GM20000 (cell line): ENCODE measurements at places on chromosomes 2 and 18.

DNA sequence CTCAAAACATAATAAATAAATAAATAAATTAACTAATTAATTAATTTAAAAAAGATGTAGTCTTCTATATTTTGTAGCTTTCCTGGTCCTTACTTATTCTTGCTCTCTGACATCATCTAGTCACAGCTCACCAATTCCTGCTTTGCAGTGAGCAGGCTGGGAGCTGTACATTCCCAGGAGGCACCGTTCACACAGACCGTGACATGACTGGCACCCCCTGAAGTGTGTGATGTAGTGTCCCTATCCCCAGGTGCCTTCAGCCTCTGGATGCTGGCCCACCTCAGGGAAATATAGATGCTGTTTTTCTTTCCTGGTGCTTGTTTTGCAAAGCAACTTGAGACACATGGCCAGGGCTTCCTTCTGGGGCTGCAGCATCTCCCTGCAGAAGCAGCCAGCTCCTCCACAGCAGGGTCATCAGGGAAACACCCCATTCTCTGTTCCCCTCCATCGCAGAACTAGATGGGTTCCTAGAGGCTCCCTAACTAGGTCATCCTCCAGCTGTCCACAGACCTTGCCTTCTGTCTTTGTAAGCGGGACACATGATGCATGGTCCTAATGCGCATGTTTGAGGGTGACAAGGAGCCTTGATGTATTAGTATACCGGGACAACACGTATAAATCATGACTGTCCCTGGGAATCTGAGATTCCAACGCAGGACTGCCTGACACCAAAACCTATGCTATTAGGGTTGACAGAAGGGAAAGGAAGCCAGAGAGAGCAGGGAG is 76.4 kb downstream of the RHOB start:
- no peak for DNase-seq

DNA sequence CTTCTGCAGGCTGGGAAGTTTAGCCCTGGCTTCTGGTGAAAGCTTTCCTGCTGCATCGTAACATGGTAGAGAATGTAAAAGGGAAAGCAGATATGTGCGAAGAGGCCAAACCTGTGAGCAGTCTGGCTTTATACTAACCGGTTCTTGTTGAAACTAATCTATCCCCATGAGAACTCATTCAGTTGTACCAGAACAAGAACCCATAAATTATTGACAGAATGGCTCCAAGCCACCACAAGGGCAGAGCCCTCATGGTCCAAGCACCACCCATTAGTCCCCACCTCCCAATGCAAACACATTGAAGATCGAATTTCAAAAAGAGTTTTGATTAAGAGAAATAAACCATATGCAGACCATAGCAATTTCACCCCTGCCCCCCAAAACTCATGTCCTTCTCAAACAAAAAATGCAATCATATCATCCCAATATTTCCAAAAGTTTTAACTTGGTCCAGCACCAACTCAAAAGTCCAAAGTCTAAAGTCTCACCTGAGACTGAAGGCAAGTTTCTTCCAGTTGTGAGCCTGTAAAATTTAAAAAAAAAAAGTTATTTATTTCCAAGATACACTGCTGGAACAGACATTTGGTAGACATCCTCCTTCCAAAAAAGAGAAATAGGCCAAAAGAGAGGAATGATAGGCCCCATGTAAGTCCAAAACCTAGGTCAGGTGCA is 318.9 kb downstream of the CNTNAP5 start:
- DNase-seq = no peak

DNA sequence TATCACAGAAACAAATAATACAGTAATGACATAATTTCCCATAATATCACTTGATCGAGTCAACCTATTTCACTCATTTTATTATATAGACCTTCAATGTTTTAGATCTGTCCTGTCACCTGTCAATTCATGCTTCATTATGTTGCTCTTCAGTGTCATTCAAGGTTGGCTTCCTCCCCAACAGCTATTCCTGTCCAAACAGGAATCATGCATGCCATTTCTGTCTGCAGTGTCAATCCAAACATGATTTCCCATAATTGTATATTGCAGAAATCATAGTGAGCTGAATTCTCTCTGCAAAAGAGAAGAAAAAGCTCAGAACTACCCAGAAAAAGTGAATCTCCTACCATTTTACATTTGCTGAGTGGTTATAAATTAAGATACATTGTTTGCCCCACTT is 628.6 kb downstream of the NR4A2 start:
- no peak for DNase-seq

- DNase-seq = no peak
Observed at GRCh38 chr2:161118722-161119121, 41.5 kb upstream of the TANK start.

DNA sequence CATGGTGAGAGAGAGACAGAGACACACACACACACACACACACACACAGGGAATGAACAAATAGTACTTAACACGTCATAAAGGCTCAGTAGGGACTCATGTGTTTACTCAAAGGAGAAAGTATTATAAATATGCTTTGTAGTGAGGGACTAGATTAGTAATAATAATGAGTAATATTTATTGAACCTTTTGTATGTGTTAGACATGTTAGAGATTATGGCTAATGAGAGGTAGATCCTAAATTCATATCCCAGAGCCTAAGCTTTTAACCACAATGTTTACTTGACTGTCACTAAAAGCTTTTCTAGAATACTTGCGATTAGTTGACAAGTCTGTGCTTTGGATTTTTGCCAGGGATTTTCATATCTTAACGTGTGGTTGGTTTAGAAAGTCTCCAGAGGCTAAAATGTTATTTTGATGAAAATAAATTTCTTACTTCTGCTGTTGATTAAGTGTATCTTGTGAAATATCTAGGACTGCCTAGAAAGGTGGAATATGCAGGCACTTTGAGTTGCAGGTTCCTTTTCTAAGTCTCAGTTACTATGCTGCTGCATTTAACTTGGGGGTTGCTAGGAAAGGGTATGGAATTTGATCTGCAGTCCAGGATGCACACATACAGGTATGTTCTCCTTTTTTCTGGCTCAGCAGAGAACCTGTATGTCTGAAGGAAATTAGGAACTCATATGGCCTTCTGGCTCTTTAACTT is 64.5 kb downstream of the UBR3 start:
- no peak for DNase-seq

- DNase-seq = no peak
Observed at GRCh38 chr2:219281588-219281987, 2.4 kb downstream of the DNAJB2 start.

- DNase-seq = no peak
Observed at GRCh38 chr2:96520697-96521096, 15.5 kb upstream of the NEURL3 start.

DNA sequence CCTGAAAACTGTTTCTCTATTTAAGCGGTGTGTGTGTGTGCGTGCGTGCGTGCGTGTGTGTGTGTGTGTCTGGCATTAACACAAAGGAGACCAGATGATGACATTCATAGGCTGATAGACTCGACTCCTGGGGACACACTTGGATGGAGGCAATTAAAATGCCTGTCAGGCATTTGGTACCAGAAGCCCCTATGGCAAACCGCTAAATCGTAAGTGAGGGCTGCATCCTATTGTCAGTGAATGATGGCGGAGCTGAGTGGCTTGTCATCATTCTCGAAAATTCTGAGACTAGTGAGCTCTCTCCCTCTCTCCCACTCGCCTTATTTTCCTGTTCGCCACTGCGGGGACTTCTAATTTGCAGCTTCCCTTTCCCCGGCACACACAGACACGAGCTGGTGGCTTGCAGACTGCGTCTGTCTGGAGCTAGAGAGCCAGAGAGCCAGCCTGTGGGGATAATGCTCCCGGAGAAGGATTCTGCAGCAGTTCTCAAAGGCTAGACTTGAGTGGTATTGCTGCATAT is 155.4 kb downstream of the MAP2 start:
- DNase-seq = no peak

GRCh38 chr2:173762221-173762620 is 203.0 kb downstream of the SP3 start:
- no peak for DNase-seq

DNA sequence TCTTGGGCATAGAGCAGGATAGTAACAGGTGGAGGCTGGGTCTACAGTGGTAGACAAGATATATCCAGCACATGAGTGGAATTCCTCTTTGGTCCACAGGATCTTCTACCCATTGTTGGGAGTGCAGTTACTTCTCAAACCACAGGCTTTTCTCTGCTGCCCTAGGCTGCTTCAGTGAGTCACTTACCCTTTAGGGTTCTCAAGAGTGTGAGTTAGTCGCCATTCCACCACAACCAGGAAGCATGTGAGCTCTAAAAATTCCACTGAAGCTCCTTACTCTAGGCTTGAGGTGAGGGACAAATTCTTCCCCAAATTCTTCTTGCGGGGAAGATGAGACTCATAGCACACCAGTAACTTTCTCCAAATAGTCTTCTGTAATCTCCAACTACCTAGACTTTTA is 189.4 kb downstream of the PLCL1 start:
- DNase-seq = no peak

- peak; percentile 76 for DNase-seq
Observed at GRCh38 chr2:206442833-206443734, at the start of gene ADAM23. Gene ADAM23, plus strand, starts transcription at chr2:206443532. Its CDS starts 335 bp downstream, at chr2:206443867.

DNA sequence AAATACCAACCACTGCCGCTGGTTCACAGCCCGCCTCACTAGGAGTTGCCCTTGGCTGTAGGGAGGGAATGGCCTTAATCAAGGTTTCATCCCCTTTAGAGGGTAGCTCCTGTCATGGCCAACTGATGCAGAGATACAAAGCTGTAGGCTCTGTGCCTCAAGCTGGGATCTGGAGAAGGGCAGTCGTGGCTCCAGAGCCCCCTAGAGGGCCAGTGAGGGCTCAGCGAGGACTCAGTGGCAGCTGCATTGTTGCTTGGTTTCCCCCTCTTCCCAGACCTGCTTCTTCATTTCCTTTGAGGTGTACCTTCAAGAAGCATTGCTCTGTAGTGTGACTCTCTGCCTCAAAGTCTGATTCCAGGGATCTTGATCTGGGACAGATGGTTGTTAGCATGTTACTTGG is 302.1 kb downstream of the LPIN1 start:
- DNase-seq = peak; percentile 30

GRCh38 chr2:117936871-117937428 is 76.9 kb downstream of the CCDC93 start:
- no peak for DNase-seq

DNA sequence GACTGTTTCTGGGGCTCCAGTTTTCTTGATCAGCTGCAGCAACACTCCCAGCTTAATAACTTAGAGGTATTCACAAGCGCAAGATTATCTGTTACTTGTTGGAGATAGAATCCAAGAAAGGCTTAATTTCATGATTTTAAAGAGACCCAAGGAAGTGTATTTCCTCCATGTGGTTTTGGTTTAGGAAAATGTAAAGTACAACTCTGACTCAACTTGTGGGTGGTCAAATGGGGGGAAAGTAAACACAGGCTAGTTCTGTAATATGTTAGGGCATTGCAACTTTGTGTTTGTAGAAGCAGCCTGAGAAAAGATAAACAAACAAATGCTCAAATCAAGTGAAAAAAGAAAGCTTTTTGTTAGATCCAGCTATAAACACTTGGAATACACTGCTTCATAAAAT is 90.1 kb upstream of the COL3A1 start:
- DNase-seq = no peak

- DNase-seq = no peak
Observed at GRCh38 chr2:133266926-133267590, 301.2 kb downstream of the NCKAP5 start.

DNA sequence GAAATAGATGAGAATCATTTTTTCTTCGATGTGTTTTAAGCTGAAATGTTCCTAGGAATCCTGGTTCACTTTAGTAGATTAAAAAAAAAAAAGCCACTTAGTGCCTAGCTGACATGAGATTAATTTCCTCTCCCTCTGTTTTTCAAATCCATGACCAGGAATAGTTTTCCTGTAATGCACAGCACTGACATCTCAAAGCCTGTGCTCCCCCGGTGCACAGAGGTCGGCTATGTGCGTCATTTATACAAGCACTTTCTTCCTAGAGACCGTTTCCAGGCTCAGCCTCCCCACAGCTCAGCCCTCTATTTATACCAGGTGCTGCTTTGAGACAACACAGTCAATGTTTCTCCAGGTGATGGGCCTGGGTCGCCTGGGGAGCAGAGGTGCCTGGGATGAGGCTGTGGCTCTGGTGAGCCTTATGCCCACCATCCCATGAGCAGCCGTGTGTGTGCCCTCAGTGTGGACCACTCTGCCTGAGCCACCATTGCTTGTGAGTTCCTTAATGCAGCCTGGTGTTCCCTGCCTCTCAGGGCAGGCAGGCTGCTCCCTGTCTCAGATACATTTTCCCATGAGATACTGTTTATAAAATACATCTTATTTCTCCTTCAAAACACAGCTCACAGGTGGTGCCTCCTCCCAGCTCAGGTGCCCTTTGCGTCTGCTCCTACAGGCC is 515.7 kb upstream of the HS6ST1 start:
- DNase-seq = no peak

- no peak for DNase-seq
Observed at GRCh38 chr2:101718479-101718878, 21.0 kb downstream of the MAP4K4 start.

DNA sequence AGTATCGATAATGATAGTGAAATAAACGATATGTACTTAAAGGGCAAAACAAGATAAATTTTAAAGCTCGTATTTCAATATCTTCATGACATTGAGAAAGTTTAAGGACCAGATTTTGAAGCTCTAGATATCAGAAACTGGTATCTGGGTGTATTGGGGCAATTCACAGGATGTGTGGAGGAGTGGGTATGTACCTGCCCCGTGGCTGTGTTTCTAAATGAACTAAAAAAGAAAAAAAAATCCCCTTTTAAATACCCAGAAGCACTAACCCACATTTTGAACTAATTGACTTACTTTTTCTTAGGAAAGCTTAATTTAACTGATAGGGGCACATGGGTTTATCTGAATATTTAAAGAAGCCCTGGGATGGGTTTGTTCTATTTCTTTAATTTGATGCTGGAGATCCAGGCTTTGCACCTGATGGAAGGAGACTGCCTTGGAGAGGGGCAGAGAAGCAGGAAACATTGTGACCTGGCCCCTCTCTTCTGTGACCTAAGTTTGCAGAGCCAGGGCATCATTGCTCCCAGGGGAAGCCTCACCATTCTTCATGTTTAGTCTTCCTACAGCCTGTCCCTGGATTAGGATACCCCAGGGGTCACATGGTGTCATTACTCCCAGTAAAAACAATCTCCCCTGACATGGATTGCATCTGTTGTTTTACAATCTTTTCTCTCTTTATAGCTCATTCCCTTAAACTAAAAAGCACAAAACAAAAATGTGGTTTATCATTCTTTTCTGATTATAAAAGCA is 7.6 kb upstream of the KCTD1 start:
- no peak for DNase-seq

- DNase-seq = no peak
Observed at GRCh38 chr2:63587814-63588384, 378 bp downstream of the WDPCP start.

DNA sequence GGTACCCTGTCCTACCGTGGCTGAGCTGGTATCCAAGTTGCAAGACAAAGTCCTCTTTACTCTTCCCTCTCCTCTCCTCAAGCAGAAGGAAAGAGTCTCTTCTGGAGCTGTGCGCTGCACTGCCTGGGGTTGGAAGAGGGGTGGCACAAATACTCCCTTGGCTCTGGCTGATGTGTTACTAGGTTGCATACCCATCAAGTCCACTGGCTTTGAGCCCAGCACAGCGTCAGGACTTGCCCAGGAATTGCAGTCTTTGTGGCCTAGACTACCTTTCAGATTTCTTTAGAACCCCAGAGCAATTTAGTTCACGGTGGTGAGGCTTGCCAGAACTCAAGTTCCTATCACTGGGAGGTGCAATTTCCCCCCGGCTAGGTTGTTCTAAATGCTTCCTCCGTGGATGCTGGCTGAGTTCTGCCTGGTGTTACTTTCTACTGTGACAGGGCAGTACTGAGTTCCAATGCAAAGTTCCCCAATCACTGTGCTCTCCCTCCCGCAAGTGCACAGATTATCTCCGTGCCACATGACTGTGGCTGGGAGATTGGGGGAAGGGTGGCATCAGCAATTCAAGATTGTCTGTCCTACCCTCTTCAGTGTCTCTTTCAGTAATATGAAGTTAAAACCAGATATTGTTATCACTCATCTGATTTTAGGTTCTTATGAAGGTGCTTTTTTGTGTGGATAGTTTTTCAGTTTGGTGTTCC is 13.4 kb downstream of the MYO3B start:
- DNase-seq = no peak
